Mucosa of descending colon (tissue), 3 donors: ENCODE measurements at places on chromosomes 2 and 18. TPM values are rescaled to one million over a fixed set of nuclear protein-coding genes. Genes with fewer than 3 reads are reported as not detected.

Gene FBLN7
- 0.72 TPM for total RNA-seq

Gene SERPINB13
- not detected for total RNA-seq

Gene KCNE4
- 5.8 TPM for total RNA-seq

Gene GAL3ST2
- 42.4 TPM for total RNA-seq

Gene CCDC148
- total RNA-seq: 0.20 TPM

Gene RMDN2
- 22.8 TPM for total RNA-seq

Gene REG3G
- not detected for total RNA-seq

Gene TFCP2L1
- 46.9 TPM for total RNA-seq

Gene PLEK
- total RNA-seq: 16.0 TPM

Gene NT5C1B
- not detected for total RNA-seq

Gene GRP
- total RNA-seq: not detected

GRCh38 chr2:173136599-173136998, 61.0 kb downstream of the MAP3K20 start:
- no peak for DNase-seq

GRCh38 chr2:207484444-207485391, 45.0 kb upstream of the CREB1 start:
- no peak for DNase-seq

DNA sequence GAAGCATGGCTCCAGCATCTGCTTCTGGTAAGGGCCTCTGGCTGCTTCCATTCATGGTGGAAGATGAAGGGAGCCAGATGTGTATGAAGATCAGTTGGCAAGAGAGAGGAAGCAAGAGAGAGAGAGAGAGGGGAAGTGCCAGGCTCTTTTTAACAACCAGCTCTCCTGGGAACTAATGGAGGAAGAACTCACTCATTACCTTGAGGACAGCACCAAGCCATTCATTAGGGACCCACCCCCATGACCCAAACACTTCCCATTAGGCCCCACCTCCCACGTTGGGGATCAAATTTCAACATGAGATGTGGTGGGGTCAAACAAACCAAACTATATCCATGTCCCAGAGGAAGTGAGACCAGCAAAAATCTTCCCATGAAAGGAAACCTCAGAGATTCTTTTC, 124.8 kb upstream of the SIX2 start:
- DNase-seq: no peak

DNA sequence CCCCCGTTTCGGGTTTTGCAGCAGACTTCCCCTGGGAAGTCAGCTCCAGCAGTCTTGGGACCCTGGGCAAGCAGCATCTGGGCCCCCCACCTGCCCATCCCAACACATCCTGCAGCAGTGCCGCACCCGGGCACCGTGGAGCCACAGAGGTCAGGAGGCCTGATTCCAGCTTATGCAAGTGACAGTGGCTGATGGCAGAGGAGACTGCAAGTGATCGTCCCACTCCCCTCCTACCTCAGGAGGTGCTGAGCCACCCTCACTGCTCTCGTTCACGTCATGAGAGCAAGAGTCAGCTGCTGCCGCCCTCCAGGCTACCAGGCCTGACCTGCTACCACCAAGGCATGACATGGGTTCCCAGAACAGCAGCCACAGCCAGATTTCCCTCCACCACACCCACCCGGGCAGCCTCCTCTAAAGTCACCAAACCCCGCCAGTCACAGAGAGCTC, 18.2 kb downstream of the COX7A2L start:
- no peak for DNase-seq

DNA sequence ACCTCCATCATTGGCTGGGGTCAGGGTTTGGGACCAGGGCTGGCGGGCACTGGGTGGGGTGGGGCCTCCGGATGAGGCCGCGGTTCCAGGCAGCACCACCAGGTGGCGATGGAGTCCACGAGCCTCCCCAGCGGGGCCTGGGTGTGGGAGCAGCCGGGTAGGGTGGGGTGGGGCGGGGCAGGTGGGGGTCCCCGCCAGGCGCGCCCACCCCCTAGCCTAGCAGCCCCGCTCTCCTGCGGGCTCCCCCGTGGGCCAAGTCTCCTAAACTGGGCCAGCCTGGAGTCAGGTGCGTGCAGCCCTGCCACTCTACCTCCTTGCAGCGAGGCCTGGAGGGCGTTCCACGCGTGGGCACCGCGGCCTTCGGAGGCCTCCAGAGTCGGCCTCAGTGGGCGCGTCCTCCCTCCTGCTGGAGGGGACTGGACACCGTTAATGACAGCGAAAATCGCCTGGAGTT, 187.5 kb downstream of the TWIST2 start:
- DNase-seq: peak; percentile 52

DNA sequence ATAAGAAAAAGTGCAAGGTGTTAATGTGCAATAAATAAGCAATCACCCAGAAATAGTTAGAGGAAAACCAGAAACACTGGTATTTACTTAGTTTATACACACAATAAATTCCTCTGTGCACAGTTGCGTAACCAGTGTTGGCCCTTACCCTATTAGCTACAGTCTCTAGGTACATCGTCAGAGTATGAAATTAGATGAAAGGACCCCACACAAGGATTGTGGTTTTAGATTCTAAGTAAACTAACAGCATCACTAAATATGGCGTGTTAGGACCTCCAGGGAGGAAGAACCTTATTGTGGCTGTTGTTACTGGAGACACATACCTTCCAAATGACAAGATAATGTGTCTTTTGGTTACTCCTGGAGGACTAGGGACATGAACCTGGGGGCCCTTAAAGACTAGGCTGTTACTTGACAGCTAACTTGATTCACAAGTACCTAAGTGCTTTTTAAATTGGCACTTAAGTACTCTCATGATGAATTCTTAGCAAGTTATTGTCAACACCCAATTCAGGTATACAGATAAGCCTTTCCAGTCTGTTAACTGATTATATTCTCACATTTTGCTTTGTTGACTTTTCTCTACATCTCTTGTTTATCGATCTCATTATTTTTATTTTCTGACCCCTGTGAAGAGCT, 115.3 kb downstream of the FEZ2 start:
- DNase-seq: no peak

DNA sequence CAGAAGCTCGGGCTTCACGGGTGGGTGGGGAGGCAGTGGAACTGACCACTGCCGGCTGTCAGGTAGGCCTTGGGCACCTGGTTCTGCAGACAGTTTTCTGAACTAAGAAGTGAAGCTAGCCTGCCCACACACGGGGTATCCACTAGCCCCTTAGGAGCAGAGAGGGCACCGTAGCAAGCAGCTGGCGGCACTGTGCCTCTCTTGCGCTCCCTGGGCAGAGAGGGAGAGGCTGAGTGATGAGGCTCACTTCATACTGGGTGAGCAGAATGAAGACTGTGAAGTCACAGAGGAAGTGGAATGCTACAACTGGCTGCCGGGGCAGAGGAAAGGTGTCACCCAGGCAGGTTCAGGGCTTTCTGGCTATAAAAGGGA, 753 bp downstream of the ITPRIPL1 start:
- DNase-seq: no peak

DNA sequence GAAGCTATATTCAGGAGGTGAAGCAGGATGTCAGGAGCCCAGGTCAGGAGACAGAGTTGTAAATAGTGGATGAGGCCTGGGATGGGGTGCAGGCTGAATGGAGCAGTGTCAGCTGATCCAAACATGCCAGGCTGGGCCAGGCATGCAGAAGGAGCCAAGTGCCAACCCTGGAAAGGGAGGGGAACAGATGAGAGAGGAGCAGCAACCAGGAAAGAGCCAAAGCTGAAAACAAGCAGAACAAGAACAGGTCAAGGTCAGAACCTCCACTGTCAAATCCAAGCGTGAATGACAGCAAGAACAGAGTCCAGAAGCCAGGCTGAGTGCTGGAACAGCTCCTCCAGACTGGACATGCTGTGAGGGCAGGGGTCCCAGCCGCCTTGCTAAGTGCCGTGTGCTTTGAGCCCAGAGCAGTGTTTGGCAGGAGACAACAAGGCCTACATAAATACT, 49.2 kb upstream of the PPP1CB start:
- DNase-seq: no peak

GRCh38 chr2:96534141-96534540, 2.4 kb upstream of the ARID5A start:
- no peak for DNase-seq

DNA sequence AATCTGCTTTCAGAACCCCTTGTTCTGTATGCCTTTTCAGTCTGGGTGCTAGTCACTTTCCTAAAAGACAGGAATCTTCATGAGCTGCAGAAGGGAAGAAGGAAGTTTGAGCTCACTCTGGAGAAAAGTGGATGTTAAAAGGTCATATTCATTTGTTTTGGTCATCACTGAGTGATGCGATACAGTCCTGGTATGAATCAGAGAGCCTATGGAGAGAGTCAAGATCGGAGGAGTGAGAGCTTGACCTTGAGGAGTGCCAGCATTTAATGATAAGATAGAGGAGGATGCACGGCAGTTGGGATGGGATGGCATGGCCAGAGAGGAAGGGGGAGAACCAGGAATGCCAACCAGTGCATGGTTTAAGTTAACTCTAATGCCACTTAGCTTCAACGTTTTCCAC, 19.6 kb downstream of the USP39 start:
- DNase-seq: no peak

DNA sequence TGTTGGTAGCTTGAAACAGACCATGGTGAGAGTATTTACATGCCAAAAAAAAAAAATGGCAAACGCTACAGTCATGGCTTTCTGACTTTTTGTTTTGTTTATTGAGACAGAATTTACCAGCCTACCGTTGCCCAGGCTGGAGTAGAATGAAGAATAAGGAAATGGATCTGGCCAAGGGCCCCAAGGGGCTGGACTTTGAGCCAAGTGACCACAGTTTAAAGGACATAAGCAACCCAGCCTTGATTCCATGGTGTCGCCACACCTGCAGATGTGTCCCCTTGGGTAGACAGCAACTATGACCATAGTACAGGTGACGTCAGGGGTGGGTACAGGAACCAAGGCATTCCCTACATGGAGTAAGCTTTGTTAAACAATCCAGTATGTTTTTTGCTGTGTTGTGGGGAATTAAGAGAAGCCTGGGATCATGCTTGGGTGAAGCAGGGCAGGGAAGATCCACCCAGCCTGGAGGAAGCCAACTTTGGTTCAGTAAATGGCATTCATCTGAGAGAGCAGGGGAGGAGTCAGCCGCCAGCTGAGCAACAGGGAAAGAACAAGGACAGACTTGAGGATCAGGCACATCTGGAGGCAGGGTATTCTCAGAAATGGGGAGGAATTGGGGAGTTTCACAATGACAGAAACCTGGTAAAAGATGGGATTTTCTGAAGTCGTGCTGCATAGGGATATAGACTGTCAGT, 110.3 kb upstream of the SH3BP4 start:
- DNase-seq: no peak

- no peak for DNase-seq
These were observed 8.6 kb downstream of the OXER1 start for GRCh38 chr2:42755191-42755880.

GRCh38 chr2:67259556-67260342, 137.4 kb upstream of the ETAA1 start:
- peak; percentile 28 for DNase-seq

DNA sequence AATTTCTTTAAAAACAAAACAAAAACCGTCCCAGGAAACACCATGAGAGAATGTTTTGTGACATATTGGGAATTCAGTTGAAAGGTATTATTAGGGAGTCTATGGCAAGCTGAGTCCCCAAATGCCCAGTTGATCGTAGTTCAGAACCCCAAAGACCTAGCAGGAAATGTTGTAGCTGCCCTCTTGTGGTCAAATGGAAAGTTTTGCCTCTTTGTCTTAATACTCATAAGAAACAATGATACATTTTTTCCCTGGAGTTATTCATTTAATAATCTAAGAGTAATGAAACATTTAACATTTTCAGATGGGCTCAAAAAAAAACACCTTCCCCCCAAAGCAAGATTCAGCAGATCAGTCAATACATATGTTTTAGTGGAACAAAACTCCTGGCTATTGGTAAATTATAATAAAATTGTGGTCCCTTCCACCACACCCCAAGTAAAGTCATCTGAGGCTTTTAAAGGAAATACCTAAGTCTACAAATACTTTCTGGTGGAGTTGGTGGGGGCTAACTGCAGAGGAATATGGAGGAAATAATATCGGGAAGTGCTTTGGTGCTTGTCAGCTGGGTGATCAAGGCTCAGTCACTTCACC, 37.8 kb upstream of the EFEMP1 start:
- no peak for DNase-seq

DNA sequence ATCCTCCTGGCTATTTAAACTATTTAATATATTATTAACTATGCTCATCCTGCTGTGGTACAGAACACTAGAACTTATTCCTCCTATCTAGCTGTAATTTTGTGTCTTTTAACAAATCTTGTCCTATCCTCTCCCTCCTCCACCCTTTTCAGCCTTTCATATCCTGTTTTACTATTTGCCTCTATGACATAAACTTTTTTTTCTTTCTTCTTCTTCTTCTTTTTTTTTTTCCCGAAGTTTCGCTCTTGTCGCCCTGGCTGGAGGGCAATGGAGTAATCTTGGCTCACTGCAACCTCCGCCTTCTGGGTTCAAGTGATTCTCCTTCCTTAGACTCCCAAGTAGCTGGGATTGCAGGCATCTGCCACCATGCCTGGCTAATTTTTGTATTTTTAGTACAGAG, 201.5 kb downstream of the LPIN1 start:
- no peak for DNase-seq

DNA sequence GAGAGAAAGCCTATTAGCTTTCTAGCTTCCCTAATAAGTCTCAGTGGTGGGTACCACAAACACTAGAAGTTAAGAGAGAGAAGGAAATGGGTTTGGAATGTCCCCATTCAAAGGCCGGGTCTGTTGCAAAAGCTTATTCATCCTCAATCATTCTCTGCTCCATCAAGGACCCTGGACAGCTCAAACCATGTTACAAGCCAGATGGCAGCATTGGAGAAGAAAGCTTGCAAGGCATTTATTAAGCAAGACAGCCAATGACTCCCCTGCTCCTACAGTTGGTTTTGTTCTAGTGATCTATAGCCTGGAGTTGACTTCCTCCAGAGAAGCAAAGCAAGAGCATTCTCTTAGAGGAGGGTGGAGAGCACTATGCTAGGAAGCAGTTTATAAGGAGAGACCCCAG, 86.9 kb upstream of the LMAN1 start:
- DNase-seq: no peak

- DNase-seq: no peak
These were observed at the start of gene TMEM200C for GRCh38 chr18:5895299-5895875. TSS of gene TMEM200C (minus strand) at chr18:5895522. CDS start at chr18:5892063, 3,459 bp downstream.

- DNase-seq: no peak
These were observed 60.2 kb downstream of the CXCR4 start for GRCh38 chr2:136057802-136058140.

- DNase-seq: no peak
These were observed 36.1 kb downstream of the LIMS1 start for GRCh38 chr2:108570416-108570815.

- DNase-seq: no peak
These were observed 379.3 kb upstream of the PKDCC start for GRCh38 chr2:41668529-41668928.

GRCh38 chr2:84486441-84487115, 27.5 kb upstream of the SUCLG1 start:
- no peak for DNase-seq

DNA sequence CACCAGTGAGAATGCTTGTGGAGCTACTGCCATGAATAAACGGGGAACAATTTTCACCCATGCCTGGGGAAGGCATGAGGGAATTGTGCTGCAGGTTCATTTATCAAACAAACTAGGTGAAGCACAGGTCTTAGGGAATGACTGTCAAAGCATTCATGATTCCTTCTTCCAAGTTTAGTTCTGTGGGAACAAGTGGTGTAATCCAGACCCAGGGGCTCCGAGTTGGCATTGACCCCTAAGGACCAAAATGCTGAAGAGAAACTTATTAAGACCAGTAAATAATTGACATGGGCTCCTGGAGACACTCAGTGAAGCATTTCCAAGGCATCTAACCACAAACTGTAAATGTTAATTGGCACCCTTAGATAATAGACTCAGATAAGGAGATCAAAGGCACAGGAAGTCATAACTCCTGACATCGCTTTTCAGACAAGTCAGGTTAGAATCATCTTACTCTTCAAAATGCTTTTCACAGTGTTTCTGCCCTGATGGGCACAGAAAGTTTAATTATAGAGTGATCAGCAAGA, 96.9 kb downstream of the SPP2 start:
- no peak for DNase-seq
